ENCODE measurements at places on chromosomes 16 and 17.

DNA sequence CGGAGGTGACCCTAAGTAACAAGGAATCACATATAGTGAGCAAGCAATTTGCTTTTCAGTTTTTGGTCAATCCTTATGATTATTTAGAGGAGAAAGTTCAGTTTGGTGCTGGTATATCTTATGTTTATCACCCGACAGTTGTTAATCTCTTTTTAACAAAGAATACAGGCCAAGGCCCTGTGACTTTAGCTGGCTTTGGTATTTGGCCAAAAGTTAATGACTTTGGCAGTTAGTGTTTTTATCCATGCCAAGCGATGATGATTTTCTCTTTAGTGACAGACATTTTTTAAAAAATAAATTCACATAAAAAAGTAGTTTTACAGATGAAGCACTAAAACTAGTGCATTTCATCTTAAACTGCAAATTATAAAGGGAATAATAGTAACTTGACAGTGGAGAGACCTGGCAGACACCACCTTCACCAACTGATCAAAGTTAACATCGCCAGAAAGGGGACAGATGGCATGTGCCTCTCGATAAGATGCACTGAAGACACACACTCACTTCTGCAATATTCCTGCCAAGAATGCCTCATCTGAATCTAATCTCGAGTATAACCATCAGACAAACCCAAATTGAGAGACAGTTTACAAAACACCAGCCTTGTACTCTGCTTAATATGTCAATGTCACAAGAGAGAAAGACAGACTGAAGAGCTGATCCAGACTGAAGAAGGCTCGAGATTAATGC lies 6.9 kb downstream of the DEXI start:
- no peak for DNase-seq

DNA sequence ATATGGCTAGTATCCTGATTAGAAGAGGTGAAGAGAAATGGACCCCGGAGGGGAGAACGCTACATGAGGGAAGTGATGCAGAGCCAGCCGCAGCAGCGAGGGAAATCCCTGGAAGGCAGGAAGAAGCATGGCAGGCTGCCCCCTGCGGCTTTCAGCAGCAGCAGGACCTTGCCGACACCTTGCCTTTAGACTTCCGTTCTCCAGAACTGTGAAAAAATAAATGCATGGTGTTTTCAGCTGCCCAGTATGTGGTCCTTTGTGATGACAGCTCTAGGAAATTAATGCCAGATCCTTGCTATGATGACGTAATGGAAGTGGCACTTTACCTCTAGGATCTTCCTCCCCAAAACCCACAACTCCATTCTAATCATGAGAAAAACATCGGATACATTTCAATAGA lies 9.7 kb upstream of the ZFP1 start:
- peak; percentile 9 for DNase-seq

- peak; percentile 73 for DNase-seq
Observed at GRCh38 chr17:79388556-79389295, 222.1 kb downstream of the RBFOX3 start.

- DNase-seq = no peak
Observed at GRCh38 chr16:62283-62967, 8.8 kb downstream of the SNRNP25 start.

GRCh38 chr17:41060052-41060604 lies at the start of gene KRTAP2-3:
Gene KRTAP2-3, minus strand, starts transcription at chr17:41060114. Its CDS starts 64 bp downstream, at chr17:41060050.
- peak; percentile 97 for DNase-seq

- DNase-seq = peak; percentile 59
Observed at GRCh38 chr16:75340741-75341491, 89.5 kb upstream of the BCAR1 start.

DNA sequence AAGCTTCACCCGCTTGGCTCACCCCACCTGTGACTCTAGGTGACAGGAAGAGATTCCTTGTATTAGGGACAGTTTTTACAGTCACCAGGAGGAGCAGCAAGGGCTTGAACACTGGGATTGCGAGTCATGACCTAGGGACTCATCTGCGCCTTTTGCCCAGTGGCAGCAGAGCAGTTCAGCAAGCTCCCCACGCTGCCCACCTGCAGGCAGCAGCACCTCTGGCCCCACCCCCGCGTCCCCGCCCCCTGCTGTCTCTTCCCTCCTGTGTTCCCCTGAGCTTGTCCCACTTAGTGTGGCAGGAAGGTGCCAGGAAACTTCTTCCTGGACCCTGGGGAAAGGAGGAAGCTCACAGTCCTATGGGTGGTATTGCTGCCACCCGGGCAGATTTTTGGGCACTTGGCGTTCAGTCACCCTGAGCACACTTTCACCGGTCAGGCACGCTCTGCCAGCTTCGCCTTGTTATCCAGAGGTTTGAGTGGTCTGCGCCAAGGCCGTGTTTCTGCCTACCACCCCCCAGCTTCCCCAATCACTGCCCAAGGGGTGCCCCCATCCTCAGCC lies 8.7 kb downstream of the MMP15 start:
- no peak for DNase-seq

DNA sequence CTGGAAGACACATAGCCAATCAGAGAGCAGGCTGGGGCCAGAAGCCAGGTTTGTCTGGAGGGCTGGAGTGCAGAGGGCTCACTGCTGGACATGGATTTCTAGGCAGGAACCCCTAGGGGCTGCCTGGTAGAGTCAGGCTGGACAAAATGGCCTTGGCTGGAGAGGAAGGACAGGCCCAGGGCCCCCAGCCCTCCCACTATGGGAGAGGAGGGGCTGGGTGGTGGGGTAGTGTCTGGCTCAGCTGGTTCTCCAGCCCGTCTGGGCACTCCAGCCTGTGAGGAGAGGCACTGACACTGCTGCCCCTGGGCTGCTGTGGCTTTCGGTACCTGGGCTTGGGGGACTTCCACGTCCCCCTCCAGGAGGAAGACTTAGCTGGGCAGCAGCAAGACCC lies 21.7 kb upstream of the DOK4 start:
- DNase-seq = no peak

- DNase-seq = no peak
Observed at GRCh38 chr16:81860287-81861266, 81.5 kb downstream of the PLCG2 start.

DNA sequence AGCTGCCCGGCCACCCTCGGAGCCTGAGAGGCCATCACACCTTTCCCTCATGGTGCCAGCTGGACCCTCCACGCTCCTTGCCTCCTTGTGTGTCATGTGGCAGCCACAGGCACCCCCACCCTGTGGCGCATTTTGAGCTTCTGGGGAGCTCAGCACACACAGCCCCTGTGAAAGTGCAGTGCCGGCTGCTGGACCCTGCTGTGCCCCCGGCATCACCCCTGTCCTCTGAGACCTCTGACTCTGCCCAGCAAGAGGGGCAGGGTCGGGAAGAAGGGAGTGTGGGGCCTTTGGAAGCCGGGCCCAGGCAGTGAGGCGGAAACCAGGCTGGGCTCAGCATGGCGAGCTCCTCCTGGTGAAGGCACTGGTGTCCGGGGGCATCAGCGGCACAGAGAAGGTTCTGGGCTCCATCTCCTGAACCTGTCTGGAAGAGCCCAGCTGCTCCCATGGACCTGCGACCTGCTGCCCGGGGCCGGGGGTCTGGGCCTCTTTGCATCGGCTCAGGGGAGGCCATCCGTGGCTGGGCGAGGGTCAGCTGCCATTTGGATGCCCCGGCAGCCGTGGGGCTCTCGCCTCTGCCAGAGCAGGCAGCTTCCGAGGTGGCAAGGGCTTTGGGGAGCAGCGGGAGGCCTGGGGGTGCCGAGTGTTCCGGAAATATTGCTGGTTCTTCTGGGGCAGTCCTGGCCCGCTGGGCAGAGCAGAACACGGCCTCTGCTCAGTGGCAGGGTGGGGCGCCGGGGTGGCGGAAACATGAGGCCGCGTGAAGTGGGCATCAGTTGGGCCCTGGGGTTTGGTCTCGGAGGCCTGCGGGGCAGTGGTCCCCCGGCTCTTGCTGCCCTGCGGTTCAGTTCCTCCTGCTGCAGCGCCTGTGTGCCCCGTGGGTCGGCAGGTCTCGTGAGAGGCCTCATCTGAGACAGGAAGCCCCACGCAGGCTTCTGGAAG lies 17.9 kb downstream of the CENPX start:
- DNase-seq = no peak

- DNase-seq = peak; percentile 9
Observed at GRCh38 chr16:57621521-57622271, 6.7 kb upstream of the ADGRG1 start.

DNA sequence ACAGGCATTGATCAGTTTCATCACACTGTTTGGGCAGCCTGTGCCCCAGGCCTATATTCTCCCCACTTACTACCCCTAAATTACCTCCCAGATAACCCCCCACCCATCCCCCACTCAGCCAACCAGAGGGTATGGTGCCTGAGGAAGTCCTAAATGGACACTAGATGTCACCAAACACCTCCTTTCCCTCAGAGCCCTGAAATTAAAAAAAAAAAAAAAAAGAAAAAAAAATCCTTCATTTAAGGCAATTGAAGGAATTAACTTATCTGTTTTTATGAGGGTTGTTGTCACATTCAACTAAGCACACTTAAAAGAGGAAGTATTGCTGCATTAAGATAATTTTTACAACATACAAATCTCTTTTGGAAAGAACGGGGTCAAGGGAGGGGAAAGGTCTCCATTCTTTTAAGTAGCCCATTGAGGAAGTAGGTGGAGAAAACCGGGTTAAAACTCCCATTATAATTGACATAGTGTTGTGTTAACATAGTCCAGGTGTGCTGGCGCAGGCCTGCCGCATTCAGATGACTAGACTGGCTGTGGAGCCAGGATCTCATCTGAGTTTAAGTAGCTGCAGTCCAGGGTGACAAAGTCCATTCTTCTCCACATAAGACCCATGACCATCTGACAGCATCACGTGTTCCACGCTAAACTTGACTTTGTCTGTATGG lies 46.3 kb downstream of the SNX11 start:
- peak; percentile 72 for DNase-seq

DNA sequence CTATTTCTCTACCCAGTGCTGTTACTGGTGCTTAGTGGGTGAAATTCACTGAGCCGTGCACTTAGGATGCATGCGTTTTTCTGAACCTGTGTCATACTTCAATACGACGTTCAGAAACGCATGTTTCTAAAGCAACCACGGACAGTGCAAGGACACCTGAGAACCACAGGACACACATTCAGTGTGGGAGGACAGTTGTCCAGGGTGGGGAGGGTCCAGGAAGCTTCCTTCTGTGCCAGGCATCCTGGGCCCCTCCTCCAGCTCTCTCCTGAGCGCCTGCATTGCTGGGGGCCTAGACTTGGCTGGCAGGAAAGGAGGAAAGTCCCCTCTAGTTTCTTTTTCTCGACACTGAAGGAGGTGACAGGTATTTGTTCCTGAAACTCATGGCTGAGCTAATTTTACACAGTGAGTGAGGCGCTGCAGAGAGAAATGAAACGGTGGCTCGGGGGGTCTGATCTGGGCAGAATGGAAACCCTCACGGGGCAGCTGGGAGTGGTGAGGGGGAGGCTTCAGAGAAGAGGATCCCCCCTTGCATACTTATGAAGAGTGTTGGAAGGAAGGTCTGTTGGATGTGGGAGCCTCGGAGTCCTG lies 89.9 kb downstream of the IRF8 start:
- no peak for DNase-seq

DNA sequence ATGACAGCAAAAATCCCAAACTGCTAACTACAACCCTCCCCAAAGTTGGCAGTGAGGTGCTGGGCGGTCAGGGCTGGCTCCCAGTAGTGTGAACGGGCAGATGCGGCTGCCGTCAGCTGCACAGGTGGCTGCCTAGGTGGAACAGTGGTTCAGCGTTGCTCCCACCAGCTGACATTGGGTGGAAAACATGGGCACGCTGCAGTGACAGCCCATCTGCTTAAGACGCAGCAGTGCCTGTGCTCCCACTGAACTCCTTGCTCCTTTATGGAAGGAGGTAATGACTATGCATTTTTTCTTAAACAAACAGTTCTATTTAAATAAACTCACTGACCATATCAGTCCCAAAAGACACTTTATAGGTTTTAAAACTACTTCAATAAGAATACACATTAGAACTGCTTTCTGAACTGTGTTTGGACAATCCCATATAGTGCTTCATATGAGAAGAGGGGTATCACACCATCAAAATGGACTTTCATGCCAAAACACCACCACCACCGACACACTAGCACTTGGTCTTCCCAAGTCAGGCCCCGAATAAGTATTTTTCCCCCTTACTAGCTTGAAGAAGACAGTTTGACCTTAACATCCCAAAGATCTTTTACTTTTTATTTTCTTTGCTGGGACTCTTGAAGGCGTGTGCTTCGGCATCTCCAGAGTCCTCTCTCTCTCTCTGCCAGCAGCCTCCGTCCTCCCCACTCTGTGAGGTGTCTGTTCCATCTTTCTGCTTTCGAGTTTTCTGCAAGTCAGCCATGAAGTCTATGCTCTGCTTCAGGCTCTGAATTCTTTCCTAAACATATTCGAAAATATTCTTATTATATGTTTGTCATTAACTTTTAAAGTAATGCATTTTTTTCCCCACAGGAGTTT lies 34.4 kb downstream of the BRD7 start:
- DNase-seq = no peak

Measured in GM23248 (cell line).